ENCODE measurements at places on chromosomes 4 and X.

- no peak for DNase-seq
Observed at GRCh38 chr4:182884040-182884439, 33.1 kb downstream of the DCTD start.

- DNase-seq = no peak
Observed at GRCh38 chrX:131918839-131919238, 104.3 kb upstream of the STK26 start.

- no peak for DNase-seq
Observed at GRCh38 chr4:130424211-130424610, 1328.3 kb downstream of the C4orf33 start.

- no peak for DNase-seq
Observed at GRCh38 chr4:140158365-140159030, 4.5 kb upstream of the MAML3 start.

DNA sequence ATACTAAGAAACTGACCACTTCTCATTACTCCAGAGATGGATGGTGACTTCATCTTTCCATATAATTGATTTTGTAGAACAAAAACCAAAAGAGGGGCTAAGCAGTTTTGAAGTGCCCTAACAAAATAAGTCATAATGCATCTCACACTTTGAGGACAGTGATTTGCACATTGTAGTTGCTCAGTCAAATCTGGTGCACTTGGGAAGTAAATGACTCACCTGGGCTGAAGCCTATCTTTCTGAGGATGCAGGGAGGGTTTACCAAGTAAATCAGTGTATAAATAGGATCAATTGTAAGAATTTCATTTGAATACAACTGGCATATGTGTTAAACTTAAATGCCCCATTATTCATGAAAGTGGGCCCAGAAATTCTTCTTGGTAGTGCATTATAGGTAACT, 134.2 kb downstream of the DCLK2 start:
- DNase-seq = no peak

DNA sequence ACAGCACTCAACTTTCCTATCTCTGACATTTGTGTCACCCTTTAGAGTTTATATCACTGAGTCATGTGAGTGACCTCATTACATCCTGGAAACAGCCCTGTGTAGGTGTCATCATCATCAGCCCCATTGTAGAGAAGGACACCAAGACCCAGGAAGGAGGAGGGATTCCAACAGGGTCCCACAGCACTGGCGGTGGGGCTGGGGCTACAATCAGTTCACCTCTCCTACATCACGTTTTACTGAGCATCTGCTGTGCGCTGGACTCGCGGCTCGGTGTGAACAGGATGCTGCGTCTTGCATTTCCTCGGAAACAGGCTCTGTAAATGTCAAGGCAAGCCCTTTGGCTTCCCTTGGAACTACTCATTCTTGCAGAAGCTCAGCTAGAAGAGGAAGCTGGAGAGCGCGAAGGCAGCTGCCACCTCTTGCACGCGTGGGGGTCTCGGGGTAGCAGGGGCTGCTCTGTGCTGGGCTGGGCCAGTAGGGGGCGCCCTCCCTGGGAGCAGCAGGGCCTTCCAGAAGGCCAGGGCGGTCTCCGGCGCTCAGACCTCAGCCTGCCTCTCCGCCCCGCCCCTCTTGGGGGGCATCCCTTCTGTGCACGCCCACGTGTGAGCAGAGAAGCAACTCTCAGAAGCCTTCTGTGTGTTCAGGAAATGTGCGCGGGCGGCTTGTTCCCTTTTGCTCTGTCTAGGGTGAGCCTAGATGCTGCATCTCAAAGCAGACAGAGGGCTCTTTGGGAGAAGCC, 29.0 kb downstream of the REELD1 start:
- DNase-seq = peak; percentile 64

GRCh38 chr4:93092765-93093164, 735.8 kb upstream of the ATOH1 start:
- no peak for DNase-seq

DNA sequence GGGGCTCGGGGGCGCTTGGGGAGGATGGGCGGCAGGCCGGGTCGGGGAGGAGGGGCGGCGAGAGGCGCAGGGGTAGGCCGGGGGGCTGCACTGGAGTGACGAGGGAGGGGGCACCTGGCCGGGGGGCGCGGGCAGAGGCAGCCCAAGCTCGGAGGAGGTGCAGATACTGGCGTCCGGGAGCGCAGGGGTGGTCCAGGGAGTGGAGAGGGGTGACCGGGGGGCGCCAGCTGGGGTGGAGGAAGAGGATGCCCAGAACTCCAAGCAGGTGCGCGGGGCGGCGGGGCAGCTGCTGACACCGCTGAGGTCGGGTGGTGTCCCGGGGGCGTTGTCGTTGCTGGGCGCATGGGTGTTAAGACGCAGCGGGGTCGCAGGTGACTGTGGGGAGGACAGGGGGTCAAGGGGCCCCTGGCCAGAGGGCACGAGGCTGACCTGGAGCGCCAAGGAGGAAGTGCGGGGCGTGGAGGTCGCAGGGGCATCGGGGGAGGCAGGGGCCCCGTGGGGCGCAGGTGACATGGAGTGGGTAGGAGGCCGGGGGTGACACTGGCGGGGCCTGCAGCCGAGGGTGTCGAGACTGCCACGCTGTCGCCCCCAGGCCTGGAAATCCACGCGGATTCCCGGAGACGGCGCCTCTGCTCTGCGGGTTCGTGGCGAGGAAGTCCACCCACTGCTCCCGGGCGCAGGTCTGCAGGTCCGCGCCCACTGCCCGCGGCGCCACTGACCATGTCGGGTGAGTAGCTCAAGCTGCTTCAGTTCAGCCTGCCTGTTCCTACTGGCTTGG, 928 bp downstream of the GYG2 start:
- DNase-seq = no peak

- no peak for DNase-seq
Observed at GRCh38 chr4:24219209-24219608, 329.4 kb upstream of the PPARGC1A start.

DNA sequence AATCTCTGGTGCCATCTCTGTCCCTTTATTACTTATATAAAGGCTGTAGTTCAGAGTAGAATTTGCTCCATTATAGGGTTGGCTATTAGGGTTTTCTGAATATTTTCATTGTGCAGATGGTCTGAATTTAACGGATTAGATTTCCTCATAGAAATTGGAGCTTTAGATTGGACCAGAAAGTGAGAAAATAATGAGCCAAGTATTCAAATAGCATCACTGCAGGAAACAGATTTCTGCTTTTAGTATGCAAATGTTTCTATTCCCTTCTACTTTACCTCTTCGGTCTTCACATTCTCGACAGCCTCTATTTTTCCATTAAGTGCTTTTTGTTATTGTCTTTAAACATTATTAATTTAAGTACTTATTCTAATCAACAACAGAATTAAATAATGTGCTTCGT, 55.4 kb downstream of the TRIM2 start:
- DNase-seq = no peak

DNA sequence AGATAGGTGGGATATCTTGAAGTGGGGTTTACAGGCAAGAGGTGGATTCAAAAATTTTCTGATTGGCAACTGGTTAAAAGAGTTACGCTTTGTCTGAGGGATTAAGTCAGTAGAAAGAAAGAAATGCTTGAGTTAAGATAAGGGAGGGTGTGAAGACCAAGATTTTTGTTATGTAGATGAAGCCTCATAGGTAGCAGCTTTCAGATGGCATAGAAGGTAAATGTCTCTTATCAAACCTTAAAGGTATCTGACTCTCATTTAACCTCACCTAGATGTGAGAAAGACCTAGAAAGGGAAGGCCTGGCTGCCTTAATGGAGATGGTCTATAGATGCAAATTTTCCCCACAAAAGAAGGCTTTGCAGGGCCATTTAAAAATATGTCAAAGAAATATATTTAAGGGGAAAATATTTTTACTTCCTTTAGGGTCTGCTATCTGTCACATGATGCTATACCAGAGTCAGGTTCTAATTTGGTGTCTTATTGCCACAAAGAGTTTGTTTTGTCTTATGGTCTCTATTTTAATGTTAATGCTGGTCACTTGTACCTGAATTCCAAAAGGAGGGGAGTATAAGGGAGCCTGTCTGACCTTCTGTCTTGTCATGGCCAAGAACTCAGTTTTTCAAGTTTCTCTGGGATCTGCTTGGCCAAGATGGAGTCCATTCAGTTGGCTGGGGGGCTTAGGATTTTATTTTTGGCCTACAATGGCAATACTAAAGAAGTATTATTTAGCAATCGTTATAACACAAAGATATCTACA, 699.1 kb upstream of the AMOT start:
- no peak for DNase-seq

GRCh38 chr4:1775731-1776500, 17.2 kb upstream of the FGFR3 start:
- DNase-seq = no peak

- DNase-seq = no peak
Observed at GRCh38 chr4:52548818-52549570, 110.1 kb downstream of the USP46 start.

- no peak for DNase-seq
Observed at GRCh38 chr4:141654098-141654497, 17.7 kb downstream of the IL15 start.

- DNase-seq = no peak
Observed at GRCh38 chrX:17291171-17291900, 83.7 kb upstream of the NHS start.

DNA sequence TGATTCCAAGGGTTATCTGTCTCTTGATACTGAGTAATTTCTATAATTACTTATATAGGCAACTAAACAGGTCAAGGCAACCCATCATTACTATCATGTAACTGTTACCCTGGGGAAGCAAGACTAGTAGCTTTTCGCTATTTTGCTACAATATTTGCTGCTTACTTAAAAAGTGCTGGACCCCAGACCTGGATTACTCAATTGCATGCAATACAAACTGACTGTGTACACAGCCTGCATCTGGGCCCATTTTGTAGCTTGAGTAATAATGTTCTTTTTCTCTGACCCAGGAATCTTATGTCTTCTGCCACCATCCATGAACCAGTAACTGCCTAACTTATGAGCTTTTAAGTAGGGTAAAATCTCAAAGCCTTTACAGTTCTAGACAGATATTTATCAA, 53.4 kb downstream of the CNOT6L start:
- no peak for DNase-seq

DNA sequence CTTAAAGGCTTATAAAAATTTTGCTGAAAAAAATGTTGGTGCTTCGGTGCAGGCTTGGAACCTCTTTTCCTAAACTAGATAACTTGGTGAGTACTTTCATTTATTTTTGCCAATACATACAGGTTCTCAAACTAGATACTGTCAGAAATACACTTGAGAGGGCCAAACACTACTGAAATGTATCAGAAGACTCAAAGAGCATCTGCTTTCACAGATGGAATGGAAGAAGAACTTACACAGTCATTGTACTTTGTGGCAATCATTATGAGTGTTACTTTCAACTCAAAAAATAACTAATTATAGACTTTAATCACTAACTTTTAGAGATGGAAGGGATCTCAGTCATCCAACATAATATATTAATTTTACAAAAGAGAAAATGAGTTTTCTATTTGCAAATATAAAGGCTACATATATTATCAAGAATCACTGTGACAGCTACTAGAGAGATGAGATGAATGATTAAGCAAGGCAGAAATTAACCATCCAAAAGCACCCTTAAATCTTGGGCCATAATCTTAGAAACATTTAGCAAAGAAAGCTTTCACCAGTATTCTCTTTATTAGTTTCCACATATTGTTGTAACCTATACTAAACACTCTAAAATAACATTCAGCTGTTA, 1.0 kb downstream of the ENAM start:
- DNase-seq = no peak

- DNase-seq = no peak
Observed at GRCh38 chr4:14700544-14700943, 301.7 kb upstream of the CPEB2 start.

DNA sequence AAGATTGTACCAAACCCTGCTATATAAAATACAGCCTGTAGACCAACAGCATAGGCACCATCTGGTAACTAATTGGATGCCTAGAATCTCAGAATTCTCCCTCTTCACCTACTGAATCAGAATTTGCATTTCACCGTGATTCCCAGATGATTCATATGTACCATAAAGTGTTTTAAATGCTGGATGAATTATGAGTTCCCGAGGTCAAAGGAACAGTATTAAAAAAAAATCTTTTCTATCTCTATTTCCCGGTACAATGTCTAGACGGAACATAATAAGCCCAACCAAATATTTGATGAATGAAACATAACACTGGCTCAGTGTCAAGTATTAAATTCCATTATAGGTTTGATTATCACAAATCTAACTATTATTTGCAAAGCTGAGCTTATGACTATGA, 280.0 kb downstream of the ANKRD50 start:
- no peak for DNase-seq

- no peak for DNase-seq
Observed at GRCh38 chr4:39464886-39465501, 6.1 kb downstream of the LIAS start.

DNA sequence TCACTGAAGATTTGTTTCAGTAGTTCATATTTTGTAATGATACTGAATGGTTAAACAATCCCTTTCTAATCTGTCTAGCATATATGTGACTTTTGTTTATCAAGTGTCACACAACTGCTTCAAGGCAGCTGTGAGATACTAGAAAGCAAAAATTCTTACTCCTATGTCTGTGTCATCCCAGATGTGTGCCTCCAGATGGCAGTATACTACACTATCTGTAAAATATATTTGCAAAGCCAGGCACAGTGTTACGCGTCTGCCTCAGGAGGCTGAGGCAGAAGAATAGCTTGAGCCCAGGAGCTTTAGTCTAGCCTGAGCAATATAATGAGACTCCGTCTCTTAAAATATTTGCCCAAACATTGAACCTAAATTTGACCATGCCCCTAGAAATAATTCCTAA, 4.0 kb downstream of the NUDT10 start:
- DNase-seq = peak; percentile 3

DNA sequence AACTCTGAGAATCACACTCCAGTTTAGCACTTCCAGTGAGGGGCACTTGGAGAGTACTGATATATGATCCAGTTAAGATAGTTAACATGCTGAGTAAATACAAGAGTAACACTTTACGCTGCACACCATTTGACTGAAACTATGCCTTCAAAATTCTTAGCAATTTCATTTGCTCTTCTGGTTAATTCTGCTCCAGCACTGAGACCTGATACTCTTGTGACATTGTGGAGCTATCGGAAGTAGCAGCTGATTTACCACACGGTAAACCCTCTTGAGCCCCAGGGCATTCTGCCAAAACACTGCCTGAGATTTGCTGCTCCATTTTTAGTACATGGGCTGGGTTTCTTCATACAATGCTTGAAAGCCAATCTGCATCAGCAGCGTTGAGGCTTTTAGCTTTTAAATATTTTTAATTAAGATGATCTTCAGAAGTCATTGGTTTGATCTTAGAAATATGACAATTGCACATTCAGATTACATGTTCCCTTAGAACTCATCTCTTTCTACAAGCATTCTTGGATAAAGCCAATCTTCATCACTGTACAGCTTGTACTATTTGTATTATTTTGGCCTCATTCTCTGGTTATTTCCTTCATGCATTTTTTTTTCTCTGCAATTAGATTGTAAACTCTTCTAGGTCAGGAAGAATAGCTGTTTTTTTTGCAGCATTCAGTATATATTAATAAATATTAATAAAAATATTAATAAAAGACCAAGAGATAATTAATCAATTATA, 67.8 kb upstream of the ETNPPL start:
- DNase-seq = no peak

- DNase-seq = no peak
Observed at GRCh38 chrX:132710656-132711155, 221.9 kb upstream of the MBNL3 start.

All from activated naive CD4-positive, alpha-beta T cell treated with Interleukin-2 at 50 U/mL for 16 hours (primary cell).